ENCODE measurements at places on chromosomes 3 and 15.
A peak's percentile ranks its signal among the peaks of the same experiment; 100 is the strongest.

DNA sequence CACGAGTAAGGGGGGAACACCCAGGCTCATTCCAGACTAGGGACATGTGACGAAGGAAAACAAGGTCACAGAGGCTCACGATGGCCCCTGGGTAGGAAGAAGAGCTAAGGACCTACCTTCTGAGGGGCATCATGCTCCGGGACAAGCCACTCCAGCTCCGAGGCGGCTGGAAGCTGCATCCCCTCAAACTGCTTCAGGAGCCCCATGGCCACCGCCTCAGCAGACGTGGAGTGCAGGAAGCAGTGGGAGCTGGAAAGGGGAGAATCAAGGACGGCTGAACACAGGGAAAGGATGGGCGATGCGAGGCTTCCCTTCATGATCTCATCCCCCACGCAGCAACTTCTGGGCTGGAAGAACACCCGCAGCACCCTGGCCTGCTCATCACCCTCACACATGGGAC is 53.5 kb downstream of the RUBCN start:
- DNase-seq: no peak

GRCh38 chr15:90419738-90420406 is 31.8 kb downstream of the IQGAP1 start:
- DNase-seq: peak; percentile 27

DNA sequence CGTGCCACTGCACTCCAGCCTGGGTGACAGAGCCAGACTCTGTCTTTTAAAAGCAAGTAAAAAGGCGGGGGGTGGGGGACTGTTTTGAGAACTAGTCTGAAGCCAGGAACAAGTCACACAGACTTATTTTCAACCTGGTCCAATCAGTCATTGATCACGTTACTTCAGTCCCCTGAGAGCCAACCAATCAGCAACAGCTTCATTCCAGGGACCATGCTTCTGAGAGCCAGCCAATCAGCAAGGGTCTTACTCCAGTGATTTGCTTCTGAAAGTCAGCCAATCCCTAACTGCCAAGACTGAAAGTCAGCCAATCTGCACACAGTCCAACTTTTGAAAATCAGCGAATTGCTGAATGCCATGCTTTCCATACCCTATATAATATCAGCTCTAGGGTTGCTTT is 48.6 kb upstream of the C15orf39 start:
- peak; percentile 21 for DNase-seq

DNA sequence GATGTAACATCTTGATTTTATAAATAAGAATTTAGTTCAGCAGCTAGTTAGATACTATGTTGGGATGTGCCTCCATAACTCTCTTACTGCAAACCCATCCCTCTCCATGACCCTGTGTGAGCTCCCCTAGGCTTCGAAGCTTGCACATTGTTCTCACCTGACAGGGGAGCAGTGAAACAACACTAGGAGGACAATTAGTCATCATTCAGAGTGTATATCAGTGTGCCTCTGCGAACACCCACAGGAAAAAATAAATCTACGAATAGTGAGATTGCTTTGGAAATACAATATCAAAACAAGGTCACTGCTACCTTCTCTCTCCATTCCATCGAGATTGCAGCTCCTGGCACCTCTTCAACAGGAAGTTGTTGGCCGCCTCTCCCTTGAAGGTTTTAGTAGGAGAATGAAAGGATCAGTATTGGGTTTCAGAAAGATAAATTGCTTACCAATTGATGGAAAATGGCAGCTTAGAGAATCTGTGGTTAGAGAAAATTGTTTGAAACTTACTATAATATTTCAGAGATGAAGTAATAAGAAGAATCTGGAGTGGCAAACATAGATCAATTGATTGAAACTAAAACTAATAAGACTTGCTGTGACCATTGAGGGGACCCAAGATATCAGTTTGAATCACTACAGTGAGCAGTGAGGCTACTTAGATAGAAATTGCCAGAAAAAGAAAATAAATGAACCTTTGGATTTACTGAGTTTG is 103.2 kb downstream of the CHL1 start:
- DNase-seq: no peak

- no peak for DNase-seq
These were observed 5.3 kb upstream of the ZNF770 start for GRCh38 chr15:34993412-34993811.

DNA sequence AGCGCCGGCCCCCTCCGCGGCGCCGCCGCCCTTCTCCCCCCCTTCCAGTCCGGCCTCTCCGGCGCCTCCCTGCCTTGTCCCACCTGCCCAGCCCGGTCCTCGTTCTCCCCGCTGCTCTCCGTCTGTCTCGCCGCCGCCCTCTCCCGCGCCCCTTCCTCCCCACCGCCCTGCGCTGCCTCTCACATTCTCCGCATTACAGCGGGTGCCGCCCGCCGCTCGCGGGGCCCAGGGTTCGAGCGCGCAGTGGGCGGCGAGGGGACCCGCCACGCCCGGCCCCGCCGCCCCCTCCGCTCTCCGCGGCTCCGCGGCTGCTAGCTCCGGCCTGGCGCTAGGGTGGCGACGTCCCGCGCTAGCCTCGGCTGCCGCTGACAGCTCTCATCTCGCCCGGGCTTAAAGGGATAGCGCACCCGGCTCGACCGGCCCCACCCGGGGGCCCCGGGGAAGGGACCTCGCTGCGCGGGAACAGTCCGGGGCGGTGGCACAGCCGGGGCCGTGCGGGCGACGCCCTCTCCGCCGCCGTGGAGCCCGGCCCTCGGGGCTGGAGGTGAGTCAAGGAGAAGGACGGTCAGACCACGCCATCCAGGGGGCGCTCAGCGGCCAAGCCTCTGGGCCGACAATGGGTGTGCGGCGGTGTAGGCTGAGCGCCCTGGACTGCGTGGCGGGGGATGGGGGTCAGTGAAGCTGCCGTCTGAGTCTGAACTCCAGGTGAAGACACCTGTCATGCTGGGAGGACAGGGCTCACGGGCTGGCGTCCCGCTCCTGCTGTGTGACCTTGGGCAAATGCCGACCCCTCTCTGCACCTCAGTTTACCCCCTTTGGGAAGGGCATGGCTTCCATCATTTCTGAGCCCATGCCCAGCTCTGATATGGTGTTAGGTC is 187.4 kb upstream of the LINGO1 start:
- peak; percentile 11 for DNase-seq

- no peak for DNase-seq
These were observed 384.0 kb upstream of the KCNMB2 start for GRCh38 chr3:178152031-178152806.

GRCh38 chr3:69328963-69329302 is 57.0 kb downstream of the FRMD4B start:
- no peak for DNase-seq

DNA sequence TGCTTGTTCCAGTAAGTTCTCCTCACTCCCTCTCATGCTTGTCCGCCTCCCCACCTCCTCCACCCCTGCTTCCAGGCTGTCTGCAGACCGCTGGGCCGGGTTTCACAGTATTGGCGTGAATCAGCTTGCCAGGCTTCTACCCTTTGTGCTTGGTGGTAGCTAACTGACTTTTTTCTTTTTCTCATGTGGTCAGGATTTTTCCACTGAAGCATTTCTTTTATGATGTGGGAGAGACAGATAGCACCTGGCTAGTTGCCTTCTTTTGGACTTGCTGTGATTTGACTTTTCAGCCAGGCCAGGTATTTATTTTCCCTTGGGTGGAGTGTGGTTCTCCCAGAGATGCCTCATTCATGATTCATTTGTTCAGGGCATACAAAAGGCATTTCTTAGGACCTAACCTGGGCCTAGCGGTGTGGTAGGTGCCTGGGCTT is 60.6 kb downstream of the ST6GAL1 start:
- no peak for DNase-seq

DNA sequence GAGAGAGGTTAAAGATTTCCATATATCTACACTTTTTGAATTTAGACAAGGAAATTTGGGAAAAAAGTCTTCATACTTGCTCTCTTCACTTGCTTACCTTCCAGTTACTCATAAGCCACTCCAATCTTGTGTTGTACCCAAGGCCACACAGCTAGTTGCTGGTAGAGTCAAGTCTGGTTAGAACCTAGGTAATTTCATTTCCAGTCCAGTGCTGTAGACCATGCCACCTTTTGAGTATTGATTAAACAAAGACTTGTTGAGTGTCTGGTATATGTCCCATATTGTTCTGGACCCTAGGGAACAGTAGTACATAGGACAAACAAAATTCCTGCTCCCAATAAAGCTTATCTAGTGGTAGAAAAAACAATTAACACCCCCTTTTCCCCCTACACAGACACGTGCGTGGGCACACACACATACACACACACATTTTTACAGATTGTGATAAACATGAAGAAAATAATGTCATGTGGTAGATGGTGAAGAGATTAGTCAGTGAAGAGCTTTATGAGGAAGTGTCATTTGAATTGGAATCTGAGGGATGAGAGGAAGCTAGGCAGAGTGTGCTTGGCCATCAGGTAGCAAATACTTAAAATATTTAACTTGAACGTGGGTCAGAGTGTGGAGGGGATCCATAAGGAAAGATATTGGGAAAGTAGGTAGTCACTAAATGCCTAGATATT is 2.1 kb downstream of the CMC1 start:
- no peak for DNase-seq

GRCh38 chr15:89398896-89399237 is 64.2 kb upstream of the POLG start:
- DNase-seq: no peak

GRCh38 chr3:45180051-45180450 is 33.9 kb upstream of the CDCP1 start:
- no peak for DNase-seq

- no peak for DNase-seq
These were observed 34.8 kb upstream of the DCP1A start for GRCh38 chr3:53382106-53382505.

Measured in activated naive CD8-positive, alpha-beta T cell treated with anti-CD3 and anti-CD28 coated beads, Interleukin-2, amount 50 U/mL, for 24 hours (primary cell).